ENCODE measurements at places on chromosomes 6 and 20.

DNA sequence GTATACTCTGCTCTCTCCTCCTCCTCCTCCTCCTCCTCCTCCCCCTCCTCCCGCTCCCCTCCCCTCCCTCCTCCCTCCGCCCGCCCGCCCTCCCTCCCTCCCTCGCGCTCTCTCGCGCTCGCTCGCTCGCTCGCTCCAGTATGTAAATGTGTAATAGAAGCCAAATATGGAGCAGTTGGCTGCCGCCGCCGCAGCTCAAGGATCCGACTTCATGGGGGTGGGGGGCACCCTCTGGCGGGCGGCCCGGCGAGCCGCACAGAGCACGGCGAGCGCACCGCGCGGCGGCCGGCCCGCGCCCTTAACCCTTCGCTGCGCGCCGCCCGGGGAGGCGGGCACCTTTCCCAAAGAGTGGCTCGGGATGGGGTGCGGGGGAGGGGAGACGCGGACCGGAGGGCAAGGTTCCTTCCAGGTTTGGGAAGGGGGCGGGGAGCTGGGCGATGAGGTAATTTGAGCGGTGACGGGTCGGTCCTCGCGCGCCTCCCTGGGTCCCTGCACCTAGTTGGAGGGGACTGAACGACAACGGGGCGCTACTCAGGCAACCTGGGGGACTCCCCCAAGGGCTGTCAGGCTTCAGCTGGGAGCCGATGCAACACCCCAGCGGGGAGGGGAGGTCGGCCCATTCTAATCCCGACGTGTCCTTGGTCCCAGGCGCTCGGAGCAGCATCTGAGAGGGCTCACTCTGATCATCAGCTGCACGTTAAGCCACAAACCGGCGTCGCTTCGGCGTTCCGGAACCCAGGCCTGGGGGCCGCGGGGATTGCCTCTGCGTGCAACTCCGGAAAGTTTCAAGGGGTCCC is 409 bp upstream of the ATXN1 start:
- peak; percentile 74 for DNase-seq

DNA sequence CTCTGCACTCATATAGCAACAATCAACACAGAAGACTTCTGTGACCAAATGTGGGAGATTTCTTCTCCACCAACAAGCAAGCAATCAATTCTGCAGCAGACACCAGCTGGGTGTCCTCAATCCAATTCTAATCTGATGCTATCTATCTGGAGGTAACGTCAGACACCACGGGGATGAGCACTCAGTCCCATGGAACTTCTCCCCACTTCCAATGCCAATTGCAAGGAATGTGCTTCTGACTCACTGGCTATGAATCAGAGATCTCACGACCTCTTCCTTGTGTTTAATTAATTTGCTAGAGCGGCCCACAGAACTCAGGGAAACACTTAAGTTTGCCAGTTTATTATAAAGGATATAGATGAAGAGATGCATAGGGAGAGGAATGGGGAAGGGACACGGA is 103.5 kb upstream of the SIRPG start:
- no peak for DNase-seq

GRCh38 chr20:16394784-16395183 is 178.5 kb downstream of the KIF16B start:
- no peak for DNase-seq

DNA sequence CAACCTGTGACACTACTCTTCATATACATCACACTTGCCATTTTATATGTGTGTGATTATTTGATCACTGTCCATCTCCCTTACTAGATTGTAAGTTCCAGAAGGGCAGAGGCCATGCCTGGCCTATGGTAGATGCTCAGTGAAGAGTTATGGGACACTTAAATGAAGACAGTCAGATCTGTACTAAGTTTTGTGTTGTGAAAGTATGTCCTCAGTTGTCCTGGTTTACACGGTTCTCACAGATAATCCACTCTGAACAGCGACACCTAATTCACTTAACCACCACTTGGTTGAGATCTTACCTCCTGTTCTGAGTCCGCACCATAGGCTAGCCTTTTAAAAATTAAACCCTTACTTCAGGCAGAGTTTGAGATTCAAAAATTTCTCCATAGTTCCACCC is 434.1 kb upstream of the SOX4 start:
- DNase-seq: no peak

- no peak for DNase-seq
Measured at GRCh38 chr6:154429711-154430110, 73.1 kb upstream of the IPCEF1 start.

GRCh38 chr6:140355476-140355875 is 981.0 kb upstream of the CITED2 start:
- no peak for DNase-seq

DNA sequence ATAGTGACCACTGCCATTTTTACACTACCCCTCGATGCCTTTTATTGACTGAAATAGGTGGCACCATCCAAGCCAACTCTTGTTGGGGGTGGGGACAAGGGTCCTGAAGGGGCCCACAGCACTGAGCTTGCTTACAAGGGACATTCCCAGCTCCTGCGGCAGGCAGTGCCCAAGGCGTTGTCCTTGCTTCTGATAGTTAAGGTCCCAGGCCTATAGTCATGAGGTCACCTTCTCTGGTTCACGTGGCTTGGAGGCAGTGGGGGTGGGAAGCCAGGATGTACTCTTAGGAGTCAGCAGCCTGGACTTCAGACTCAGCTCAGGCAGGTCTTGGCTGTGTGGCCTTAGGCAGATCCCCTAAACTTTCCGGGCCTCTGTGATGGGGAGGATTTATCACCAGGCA is 48.6 kb downstream of the TOX2 start:
- no peak for DNase-seq

GRCh38 chr6:68343901-68344300 is 291.2 kb upstream of the ADGRB3 start:
- DNase-seq: no peak

GRCh38 chr20:12528104-12528503 is 480.7 kb upstream of the SPTLC3 start:
- no peak for DNase-seq

- DNase-seq: no peak
Measured at GRCh38 chr6:3423439-3424184, 33.2 kb downstream of the SLC22A23 start.

All from cortex of kidney (tissue), 1 donor.